NCI-H524 treated with DMSO at 0.1 percent for 48 hours (cell line): ENCODE measurements at places on chromosomes 6 and 20.

DNA sequence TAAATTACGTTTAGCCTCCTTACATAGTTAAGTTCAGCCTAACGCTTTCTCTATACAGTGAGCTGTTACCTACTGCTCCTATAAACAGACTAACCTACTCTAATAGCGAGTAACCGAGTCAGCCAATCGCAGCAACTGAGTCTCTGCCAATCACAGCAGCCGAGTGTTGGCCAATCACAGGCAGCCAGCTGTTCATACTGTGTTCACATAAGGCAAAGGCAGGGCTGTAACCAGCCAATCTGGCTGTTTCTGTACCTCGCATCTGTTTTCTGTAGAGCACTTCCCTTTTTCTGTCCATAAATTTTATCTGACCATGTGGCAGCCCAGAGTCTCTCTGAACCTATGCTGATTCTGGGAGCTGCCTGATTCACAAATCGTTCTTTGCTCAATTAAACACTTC lies 263.9 kb upstream of the JARID2 start:
- peak; percentile 59 for DNase-seq

DNA sequence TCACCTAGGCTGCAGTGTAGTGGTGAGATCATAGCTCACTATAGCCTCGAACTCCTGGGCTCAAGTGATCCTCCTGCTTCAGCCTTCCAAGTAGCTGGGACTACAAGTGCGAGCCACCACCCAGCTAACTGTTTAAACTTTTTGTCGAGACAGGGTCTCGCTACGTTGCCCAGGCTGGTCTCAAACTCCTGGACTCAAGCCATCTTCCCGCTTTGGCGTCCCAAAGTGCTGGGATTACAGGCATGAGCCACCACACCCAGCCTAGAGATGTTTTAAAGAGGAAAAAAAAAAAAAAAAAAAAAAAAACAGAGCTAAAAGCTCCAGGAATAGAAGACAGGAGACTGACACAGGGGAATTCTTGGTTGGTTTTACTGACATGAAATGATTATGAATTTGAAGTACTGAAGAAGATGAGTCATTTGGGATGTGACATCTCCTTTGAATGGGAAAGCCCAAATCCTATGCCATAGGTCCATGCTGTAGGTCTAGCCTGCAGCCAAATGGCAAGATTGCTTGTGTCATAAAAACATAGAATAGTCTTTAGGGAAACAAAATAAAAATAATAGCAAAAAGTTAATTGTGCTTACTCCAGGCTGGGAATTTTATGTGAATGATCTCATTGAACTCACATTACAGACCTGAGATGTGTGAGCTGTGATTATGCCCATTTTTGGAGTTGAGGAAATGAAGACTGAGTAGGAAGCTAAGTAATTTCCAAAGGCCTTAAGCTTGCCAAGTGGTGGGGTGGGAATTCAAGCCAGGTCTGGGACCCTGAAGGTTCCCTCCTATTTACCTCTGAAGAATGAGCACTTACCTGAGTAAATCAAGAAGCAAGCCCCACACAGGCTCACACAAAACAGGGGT lies 24.3 kb upstream of the NHSL1 start:
- DNase-seq: no peak

GRCh38 chr6:34055223-34055933 lies 90.5 kb downstream of the GRM4 start:
- DNase-seq: no peak

DNA sequence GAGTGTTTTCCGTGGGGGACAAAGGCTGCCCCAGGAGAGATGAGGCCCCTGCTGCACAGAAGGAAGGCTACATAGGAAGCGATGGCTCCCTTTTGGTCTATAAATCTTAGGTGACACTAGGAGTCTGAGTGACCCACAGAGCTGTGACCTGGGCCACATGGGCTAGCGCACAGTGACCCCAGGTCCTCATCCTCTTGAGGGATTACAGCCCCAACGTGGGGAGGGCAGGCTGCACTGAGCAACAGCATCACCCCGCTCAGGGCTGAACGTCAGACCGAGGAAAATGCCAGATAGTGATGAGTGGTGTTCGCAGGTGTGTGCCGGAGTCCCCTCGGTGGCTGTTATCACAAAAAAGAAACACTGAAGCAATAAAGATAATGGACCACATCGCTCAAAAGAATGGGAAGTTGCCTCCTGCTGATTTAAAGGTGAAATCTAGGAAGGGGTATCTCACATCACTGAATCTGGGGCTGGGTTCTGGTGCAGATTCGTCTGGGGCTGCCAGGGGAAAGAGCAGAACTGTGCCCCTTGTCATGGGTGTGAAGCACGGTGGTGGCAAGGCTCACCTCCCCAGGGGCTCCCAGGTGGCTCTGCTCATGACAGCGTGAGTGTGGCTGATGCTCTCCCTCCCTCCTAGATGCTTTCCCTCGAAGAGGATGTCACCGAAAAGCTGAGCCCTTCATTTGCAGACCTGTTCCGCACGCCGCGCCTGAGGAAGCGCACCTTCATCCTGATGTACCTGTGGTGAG lies 14.5 kb downstream of the SLC22A1 start:
- DNase-seq: no peak

DNA sequence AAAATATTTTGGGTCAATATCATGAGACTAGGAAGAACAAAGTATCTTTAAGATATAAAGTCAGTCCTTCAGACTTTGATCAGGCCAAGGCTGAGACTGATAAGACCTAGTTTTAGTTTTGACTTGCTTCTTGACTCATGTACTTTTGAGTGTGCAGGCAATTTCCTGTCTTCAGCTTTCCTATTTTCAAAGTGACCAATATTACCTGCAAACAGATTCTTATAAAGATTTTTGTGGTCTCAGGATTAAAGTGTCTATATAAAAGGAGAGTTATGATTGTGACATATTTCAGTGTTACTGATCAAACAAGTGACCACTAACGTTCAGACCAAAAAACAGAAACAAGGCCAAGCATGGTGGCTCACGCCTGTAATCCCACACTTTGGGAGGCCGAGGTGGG lies 36.0 kb upstream of the AKIRIN2 start:
- no peak for DNase-seq

GRCh38 chr6:31228476-31228875 lies 43.4 kb downstream of the HLA-C start:
- no peak for DNase-seq

GRCh38 chr6:130811932-130812331 lies 15.3 kb upstream of the SMLR1 start:
- no peak for DNase-seq

- no peak for DNase-seq
Observed at GRCh38 chr6:37516920-37517405, 17.3 kb upstream of the CCDC167 start.

DNA sequence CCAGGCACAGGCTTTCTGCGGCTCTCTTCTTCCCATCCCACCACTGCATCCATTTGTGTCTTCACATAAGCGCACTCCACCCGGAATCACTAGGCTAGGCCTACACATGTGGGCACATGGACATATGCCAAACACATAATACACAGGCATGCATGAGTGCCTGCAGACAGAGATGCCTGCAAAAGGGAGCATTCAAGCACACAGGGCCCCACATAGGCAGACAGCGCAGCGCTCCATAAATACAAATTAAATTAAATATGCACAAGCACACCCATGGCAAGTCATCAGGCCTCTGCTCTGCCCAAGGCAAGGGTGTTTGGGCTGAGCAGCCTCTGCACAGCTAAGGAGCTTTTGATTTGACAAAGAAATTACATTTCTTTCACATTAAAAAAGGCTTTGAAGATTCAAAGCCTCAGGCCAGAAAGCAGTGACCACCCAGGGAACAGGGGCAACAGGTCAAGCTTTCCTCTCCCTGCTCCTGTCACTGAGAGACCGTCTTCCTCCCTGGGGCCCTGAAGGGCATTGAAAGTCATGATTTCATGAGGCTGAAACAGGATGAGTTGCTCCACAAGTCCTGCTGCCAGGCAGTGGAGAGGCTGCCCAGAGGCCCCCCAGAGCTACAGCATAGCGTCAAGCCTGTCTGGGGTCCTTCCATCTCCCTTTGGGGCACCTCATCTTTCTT lies 134.2 kb upstream of the LRFN2 start:
- no peak for DNase-seq

GRCh38 chr20:62997417-62998035 lies 9.2 kb downstream of the BHLHE23 start:
- DNase-seq: no peak

DNA sequence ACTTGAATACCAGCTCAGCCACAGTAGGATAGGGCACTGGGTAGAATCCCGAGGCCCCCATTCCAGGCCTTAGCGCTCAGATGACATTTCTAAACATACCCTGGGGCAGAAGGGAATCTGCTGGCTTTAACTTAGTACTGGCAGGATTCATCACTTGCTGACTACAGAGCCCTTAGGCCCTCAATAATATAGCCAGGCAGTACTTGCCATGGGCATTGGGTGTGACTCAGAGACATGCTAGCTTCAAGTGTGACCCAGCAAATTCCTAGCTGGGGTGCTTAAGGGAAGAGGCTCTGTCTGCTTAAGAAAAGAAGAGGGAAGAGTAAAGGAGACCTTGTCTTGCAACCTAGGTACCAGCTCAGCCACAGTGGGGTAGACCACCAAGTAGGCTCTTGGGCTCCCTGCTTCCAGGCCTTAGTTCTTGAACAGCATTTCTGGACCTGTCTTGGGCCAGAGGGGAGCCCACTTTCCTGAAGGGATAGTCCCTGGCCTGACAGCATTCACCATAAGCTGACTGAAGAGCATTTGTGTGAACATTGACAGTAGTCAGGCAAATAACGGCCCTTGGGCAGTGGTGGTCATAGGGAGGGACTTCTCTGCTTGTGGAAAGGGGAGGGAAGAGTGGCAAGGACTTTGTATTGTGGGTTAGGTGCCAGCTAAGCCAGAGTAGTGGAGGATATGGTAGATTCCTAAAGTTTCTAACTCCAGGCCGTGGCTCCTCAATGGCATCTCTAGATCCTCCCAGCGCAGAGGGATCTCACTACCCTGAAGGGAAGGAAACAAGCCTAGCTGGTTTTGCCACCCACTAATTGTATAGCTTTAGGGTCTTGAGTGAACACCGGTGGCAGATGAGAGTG lies 48.5 kb upstream of the HACE1 start:
- no peak for DNase-seq

DNA sequence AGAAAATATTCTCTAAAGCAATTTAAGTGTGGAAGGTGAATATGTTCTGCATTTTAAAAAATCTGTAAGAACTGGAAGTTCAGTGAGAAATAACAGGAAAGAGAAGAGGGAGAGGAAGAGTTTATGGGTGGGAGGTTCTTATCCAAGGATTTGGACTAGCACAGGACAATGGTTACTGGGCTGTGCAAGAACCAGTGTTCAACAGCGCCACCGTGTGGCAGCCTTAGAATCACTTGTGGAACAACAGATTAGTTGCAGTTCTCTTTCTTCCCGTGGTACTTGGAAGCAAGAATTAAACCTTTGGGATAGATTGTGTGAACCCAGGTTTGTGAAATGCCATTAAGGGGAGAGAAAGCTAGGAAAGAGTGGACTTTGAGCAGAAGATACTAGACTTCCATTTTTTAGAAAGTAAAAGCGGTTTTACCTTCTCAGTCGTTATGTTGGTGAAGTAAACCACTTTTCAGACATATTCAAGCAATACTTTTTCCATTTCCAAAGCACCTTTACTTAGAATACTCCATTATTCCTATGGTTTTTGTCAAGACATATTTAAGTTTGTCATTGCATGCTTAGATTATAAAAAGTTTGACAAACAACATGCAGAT lies 436.7 kb downstream of the RNF144B start:
- DNase-seq: no peak

GRCh38 chr6:33905071-33905609 lies 101.3 kb upstream of the MLN start:
- DNase-seq: no peak

- DNase-seq: no peak
Observed at GRCh38 chr6:74277777-74278186, 581.8 kb downstream of the CD109 start.

DNA sequence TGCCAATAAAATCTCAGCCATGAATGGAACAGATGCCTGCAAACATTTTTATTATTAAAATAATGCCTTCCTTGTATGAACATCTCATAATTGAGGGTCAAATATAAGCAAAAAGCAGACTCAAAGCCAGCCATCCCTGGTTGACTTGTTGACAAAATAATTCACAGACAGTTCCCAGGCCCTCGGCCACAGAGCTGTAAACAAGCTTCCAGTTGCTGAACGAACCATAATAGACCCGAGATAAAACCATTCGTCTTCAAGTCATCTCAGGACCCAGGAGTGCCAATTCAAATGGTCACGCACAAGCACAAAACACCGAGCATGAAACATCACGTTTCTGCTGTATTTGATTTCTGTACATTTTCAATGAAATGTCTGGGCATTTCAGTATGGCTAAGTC lies 113.3 kb upstream of the CDYL start:
- no peak for DNase-seq

GRCh38 chr6:143513410-143513809 lies 1.9 kb upstream of the FUCA2 start:
- DNase-seq: peak; percentile 32
